ENCODE measurements at places on chromosomes 11 and 22.
A peak's percentile ranks its signal among the peaks of the same experiment; 100 is the strongest.

- DNase-seq: peak; percentile 40
Measured at GRCh38 chr11:112302226-112302868, 41.7 kb upstream of the PLET1 start.

GRCh38 chr11:70829134-70829885 lies 423.1 kb downstream of the SHANK2 start:
- no peak for DNase-seq

- no peak for DNase-seq
Measured at GRCh38 chr11:63343130-63343529, 26.5 kb upstream of the SLC22A9 start.

GRCh38 chr11:1526785-1527184 lies 40.2 kb upstream of the MOB2 start:
- DNase-seq: no peak

- no peak for DNase-seq
Measured at GRCh38 chr11:2468363-2469235, 23.8 kb downstream of the KCNQ1 start.

- DNase-seq: no peak
Measured at GRCh38 chr22:50190941-50191741, 5.4 kb downstream of the TRABD start.

- no peak for DNase-seq
Measured at GRCh38 chr22:24419475-24419850, 7.9 kb upstream of the ADORA2A start.

DNA sequence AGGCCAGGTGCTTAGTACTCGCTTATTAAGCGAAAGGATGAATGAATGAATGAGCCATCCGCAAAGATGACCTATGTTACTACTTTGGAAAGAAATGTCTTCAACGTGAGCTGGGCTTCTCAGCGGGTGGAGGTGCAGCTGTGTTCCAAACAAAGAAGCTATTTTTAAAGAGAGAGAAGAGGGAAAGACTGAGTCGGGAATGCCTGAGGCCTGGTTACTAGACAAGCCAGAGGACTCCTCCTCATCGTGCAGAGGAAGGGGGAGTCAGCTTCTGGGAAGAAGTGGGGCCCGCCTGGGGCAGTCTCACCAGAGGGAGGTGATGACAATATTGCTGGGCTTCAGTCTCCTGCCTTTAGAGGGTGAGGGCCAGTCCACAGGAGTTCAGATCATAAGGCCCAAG lies 30.4 kb upstream of the CD5 start:
- DNase-seq: no peak

DNA sequence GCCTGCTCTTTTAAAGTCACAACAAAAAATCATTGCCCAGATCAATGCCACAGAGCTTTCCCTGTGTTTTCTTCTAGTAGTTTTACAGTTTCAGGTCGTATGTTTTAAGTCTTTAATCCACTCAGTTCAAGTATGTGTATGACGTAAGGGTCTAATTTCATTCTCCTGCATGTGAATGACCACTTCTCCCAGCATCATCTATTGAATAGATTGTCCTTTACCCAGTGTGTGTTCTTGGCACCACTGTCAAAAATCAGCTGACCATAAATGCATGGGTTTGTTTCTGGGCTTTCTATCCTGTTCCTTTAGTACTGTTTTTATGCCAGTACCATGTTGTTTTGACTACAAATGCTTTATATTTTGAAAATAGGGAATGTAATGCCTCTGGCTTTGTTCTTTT lies 28.1 kb downstream of the INTS4 start:
- no peak for DNase-seq

DNA sequence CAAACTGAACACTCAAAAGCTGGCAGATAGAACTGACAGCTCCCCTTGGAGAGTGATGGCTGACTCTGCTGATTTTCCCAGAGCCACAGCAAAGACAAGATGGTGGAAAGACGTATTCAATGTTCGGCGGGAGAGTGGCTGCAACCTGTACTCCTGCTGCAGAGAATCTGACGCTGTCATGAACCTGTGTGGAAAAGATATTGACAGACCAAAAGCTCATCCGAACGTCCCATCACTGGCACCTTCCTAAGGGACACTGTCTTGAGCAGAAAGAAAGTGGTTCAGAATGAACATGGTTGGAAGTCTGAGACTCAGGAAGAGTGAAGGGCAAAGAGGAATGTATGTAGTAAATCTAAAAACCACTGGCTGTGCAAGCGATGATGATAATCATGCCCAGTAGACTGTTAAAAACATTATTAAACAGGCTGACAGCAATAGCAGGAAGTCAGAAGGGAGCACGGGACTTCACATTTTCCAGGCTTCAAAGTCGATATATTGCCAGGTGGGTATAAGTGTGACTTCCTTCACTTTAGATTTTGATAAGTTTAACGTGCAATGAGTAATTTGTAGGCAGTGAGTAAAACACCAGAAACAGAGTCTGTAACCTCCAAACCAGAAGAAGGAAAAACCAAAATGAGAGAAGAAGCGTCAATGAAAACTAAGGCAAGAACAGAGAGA lies 6.2 kb upstream of the IL17REL start:
- no peak for DNase-seq

- DNase-seq: no peak
Measured at GRCh38 chr11:68617925-68618809, 66.2 kb upstream of the GAL start.
